ENCODE measurements at places on chromosomes 13 and 19. TPM values are rescaled to one million over a fixed set of nuclear protein-coding genes. Genes with fewer than 3 reads are reported as not detected.
A peak's percentile ranks its signal among the peaks of the same experiment; 100 is the strongest.

Gene GNA15
- 72.7 TPM for total RNA-seq

Gene LILRB4
- 0.31 TPM for total RNA-seq

Gene CFAP97D2
- total RNA-seq = not detected

Gene FCHO1
- total RNA-seq = 2.2 TPM

Gene PDS5B
- 13.9 TPM for total RNA-seq

GRCh38 chr13:46682707-46683106 lies 114.3 kb downstream of the ESD start:
- no peak for DNase-seq
- no peak overlapping the region for H3K4me3 ChIP-seq

DNA sequence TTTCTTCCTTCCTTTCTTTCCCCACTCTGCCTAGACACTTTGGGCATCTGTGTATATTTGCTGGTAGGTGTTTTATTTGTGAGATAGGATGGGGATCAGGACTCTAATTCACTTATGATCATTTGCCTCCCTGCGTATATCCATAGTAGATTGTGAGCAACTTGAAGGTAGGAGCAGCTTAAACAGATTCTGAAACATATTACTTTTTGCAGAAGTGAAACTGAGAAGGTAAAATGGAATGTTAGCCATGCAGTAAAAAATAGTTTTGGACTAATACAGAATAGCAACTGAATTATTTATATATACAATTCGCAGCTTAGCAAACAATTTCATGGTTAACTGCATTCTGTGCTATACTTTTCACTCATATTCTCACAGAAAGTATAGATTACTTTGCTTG lies 38.7 kb downstream of the RNF6 start:
- H3K36me3 ChIP-seq = no peaks in the 10 kb centered on the region
- DNase-seq = no peak
- H3K27ac ChIP-seq = no peak overlapping the region
- H3K27me3 ChIP-seq = no peaks in the 10 kb centered on the region
- peaks cover 15% of the 10 kb centered on the region for H3K4me1 ChIP-seq
- H3K4me3 ChIP-seq = no peak overlapping the region

DNA sequence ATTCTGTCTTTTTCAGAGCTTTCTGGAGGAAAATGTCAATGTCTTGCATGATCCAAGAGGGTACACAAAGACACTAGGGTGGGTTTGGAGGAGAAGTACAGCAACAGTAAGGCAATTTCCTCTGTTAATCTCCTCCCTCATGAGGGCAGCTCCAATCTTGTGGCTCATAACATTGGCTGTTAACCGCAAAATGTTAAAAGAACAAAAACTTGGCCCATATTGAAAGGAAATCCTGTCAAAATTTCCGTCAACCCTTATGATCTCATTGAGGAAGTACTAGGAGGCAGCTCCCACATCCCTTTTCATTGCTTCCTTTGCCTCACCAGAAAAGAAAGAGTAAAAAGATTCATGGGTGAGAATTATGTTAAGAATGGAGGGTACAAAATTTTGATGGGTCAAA lies 11.6 kb downstream of the OXGR1 start:
- peaks cover 4% of the 10 kb centered on the region for H3K27me3 ChIP-seq
- peak overlapping the region; percentile 79 for H3K27ac ChIP-seq
- H3K36me3 ChIP-seq = peaks cover 5% of the 10 kb centered on the region

DNA sequence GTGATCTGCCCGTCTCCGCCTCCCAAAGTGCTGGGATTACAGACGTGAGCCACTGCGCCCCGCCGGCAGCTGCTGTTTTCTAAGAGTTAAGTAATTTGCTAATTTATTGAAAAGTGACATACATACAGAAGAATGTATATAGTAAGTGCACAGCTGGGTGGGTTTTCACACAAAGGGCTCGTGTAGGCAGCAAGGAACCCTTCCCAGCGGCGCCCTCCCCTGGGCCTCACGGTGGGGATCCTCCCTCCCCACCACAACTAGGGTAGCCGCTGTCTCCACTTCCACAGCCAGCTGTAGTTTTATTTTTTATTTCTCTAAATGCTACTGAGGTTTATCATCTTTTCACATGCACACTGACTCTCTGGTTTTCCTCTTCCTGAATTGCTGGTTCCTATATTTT lies 64.9 kb downstream of the CRYL1 start:
- H3K36me3 ChIP-seq = no peaks in the 10 kb centered on the region
- no peaks in the 10 kb centered on the region for H3K27me3 ChIP-seq
- no peak overlapping the region for H3K4me3 ChIP-seq
- no peak overlapping the region for H3K27ac ChIP-seq
- peaks cover 11% of the 10 kb centered on the region for H3K4me1 ChIP-seq

DNA sequence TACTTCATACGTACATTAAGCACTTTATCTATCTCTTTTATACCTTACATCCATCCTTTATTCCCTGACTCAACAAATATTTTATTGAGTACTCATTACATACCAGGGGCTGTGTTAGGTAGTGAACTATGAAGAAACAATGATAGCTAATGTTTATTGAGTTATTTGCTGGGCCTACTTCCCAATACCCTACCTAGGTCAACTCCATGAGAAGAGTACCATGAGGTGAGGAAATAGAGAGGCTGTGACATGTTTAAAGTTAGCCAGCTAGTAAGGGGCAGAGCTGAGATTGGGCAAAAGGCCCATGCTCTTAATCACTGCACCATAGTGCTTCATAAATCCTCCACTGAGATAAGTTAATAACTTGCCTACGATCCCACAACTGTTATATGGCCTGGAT lies 79.9 kb downstream of the FREM2 start:
- no peak overlapping the region for H3K4me3 ChIP-seq
- H3K27ac ChIP-seq = no peak overlapping the region
- no peaks in the 10 kb centered on the region for H3K27me3 ChIP-seq
- no peak for DNase-seq
- no peaks in the 10 kb centered on the region for H3K4me1 ChIP-seq

DNA sequence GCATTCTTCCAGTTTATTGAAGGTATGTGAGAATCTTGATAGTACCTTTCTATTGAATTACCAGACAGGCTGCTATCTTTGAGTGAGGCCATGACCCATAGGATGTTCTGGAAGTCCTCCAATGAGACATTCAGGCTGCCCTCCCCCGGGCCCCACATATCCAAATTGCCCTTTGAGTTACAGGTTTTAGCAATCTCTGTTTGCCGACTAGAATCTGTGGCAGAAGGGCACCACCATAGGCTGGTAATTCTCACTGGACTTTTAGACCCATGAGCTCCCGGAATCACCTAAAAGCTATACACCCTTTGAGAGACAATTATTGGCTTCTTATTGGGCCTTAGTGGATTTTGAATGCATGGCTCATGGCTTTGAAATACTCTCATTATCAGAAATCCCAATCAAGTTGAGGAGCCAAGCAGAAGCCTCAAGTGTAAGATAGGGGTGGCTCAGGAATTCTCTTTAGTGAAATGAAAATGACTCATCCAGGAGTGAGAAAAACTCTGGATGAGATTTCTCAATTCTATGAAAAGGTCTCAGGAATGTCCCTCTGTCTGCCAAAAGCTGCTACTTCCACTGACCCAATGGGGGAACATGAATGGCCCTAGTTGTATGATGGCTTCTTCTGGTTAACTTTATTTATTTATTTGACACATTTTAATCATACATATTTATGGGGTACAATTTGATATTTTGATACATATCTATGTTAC lies 172.1 kb upstream of the CSNK1A1L start:
- H3K4me1 ChIP-seq = no peaks in the 10 kb centered on the region
- no peaks in the 10 kb centered on the region for H3K36me3 ChIP-seq
- H3K27ac ChIP-seq = no peak overlapping the region
- H3K27me3 ChIP-seq = no peaks in the 10 kb centered on the region
- DNase-seq = no peak

DNA sequence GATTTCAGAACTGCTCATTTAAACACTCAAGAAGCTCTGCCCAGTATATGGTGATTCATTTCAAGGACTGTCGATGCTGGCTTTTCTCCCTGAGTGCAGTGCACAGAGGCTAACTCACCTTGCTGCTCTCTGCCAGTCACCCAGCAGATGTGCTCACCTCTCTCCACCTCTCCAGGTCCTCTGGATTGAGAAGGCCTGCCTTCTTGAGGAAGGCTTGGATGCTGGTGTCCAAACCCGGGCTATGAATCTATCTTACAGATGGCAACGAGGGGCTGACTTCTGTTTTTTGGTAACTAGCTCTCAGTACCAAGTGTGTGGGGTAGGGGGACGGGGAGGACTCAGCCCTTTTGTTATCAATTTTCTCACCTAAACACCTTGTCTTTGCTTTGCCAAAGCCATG lies 47.6 kb downstream of the TEX29 start:
- no peak overlapping the region for H3K4me3 ChIP-seq
- no peak for DNase-seq
- no peak overlapping the region for H3K27ac ChIP-seq
- no peaks in the 10 kb centered on the region for H3K4me1 ChIP-seq
- H3K27me3 ChIP-seq = no peaks in the 10 kb centered on the region
- no peaks in the 10 kb centered on the region for H3K36me3 ChIP-seq

GRCh38 chr19:48842789-48843162 lies 6.5 kb upstream of the HSD17B14 start:
- DNase-seq = no peak
- no peaks in the 10 kb centered on the region for H3K27me3 ChIP-seq
- H3K4me3 ChIP-seq = no peak overlapping the region
- H3K36me3 ChIP-seq = peaks cover 44% of the 10 kb centered on the region
- H3K4me1 ChIP-seq = no peaks in the 10 kb centered on the region

GRCh38 chr13:30576528-30576927 lies 41.2 kb upstream of the USPL1 start:
- H3K27ac ChIP-seq = no peak overlapping the region
- no peak for DNase-seq
- H3K4me3 ChIP-seq = no peak overlapping the region
- no peaks in the 10 kb centered on the region for H3K36me3 ChIP-seq
- peaks cover 42% of the 10 kb centered on the region for H3K4me1 ChIP-seq

GRCh38 chr13:106349080-106349931 lies 186.2 kb downstream of the EFNB2 start:
- H3K27me3 ChIP-seq = peaks cover 18% of the 10 kb centered on the region
- no peaks in the 10 kb centered on the region for H3K36me3 ChIP-seq
- peak overlapping the region; percentile 66 for H3K27ac ChIP-seq
- DNase-seq = no peak

DNA sequence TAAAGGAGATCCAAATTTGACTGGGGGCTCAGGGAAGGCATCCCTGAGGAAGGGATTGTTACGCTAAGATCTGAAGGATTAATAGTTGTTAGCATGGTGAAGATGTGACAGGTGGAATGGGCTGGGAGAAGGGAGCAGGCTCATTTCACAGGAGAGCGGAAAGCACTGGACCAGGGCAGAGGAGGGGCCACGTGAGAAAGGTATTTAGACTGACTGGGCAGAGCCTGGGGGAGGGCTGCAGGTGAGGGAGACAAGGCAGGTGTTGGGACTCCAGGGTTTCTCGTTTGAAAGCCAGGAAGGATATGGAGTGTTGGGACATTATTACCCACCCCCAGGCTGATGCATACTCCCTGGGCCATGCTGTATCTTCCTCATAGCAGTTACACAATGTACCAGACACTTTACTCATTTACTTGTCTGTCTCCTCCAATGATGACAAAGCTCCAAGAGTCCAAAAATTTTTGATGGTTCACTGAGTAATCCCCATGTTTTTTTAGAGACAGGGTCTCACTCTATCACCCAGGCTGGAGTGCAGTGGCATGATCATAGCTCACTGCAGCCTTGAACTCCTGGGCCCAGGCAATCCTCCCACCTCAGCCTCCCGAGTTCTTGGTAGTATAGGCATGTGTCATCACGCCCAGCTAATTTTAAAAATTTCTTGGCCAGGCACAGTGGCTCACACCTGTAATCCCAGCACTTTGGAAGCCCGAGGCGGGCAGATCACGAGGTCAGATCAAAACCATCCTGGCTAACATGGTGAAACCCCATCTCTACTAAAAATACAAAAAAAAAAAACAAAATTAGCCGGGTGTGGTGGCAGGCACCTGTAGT lies 2.3 kb downstream of the TRAPPC6A start:
- H3K27me3 ChIP-seq = no peaks in the 10 kb centered on the region
- peaks cover 27% of the 10 kb centered on the region for H3K4me1 ChIP-seq
- H3K4me3 ChIP-seq = no peak overlapping the region
- DNase-seq = no peak

- H3K4me1 ChIP-seq = no peaks in the 10 kb centered on the region
- no peaks in the 10 kb centered on the region for H3K27me3 ChIP-seq
- DNase-seq = no peak
- H3K4me3 ChIP-seq = no peak overlapping the region
- H3K36me3 ChIP-seq = no peaks in the 10 kb centered on the region
Measured at GRCh38 chr13:67632590-67632989, 402.5 kb upstream of the PCDH9 start.

- no peaks in the 10 kb centered on the region for H3K4me1 ChIP-seq
- H3K4me3 ChIP-seq = peak overlapping the region; percentile 86
- no peaks in the 10 kb centered on the region for H3K36me3 ChIP-seq
- H3K27me3 ChIP-seq = no peaks in the 10 kb centered on the region
- DNase-seq = peak; percentile 79
Measured at GRCh38 chr19:11987405-11988281, 22.8 kb downstream of the ZNF763 start.

GRCh38 chr13:58476206-58476918 lies 844.8 kb downstream of the PCDH17 start:
- no peaks in the 10 kb centered on the region for H3K27me3 ChIP-seq
- no peak overlapping the region for H3K4me3 ChIP-seq
- no peaks in the 10 kb centered on the region for H3K4me1 ChIP-seq
- DNase-seq = no peak

DNA sequence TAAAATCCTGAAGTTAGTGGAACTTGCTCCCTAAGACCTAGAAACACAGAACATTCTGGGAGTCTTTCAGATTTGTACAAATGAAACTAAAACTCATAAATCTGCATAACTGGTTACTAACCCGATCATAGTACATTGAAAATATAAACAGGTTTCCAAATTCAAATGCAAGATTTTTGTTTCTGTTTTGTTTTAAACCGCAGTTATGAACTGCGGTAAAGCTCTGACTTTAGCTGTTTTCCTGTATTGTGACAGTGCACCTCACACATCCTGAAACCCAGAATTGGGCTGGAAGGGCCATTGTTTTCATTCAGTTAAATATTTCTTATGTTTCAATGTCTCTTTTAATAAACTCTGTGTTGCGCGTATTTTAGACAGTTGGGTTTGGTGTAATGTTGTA lies 204.7 kb downstream of the SHISA2 start:
- no peak for DNase-seq
- no peaks in the 10 kb centered on the region for H3K27me3 ChIP-seq
- no peaks in the 10 kb centered on the region for H3K36me3 ChIP-seq
- no peak overlapping the region for H3K27ac ChIP-seq
- no peak overlapping the region for H3K4me3 ChIP-seq

GRCh38 chr13:77715233-77715891 lies 17.9 kb downstream of the SLAIN1 start:
- no peaks in the 10 kb centered on the region for H3K4me1 ChIP-seq
- no peaks in the 10 kb centered on the region for H3K27me3 ChIP-seq
- H3K36me3 ChIP-seq = no peaks in the 10 kb centered on the region
- no peak for DNase-seq

DNA sequence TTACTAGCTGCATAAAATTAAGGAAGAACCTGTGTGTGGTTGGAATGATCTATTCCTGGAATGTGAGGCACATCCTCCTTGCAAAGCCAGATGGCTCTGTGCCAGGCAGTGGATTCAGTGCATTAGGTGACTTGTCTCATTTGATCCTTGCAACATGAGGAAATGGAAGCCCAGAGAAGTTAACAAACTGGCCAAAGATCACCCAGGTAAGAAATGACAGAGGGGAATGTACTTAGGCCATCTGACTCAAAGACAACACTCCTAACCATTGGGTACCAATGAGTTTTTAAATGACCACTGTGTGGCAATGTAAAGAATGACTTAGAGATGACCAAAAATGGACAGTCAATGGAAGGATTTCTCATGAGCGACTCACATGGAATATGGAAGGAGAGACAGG lies 114.2 kb upstream of the RXFP2 start:
- no peaks in the 10 kb centered on the region for H3K4me1 ChIP-seq
- DNase-seq = no peak
- no peak overlapping the region for H3K27ac ChIP-seq
- H3K4me3 ChIP-seq = no peak overlapping the region
- no peaks in the 10 kb centered on the region for H3K27me3 ChIP-seq
- H3K36me3 ChIP-seq = no peaks in the 10 kb centered on the region

All from esophagus squamous epithelium (tissue), 5 donors.